ENCODE measurements at places on chromosomes 3 and 15.

DNA sequence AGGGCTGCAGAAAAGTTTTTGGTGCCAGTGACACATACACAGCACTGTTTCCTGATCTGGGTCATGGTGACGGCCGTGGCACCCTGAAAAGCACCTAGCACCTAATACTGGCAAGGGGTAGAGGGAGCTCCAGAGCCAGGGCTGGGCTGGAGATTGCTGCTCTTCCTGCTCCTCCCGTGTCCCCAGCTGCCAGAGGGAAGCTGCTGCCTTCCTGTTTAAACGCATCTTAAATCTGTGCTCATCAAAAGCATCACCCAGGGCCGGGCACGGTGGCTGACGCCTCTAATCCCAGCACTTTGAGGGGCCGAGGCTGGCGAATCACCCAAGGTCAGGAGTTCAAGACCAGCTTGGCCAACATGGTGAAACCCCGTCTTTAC lies 156.7 kb upstream of the MEF2A start:
- DNase-seq, result peak; percentile 77

GRCh38 chr15:98070137-98070536 lies 109.6 kb downstream of the ARRDC4 start:
- no peak for DNase-seq

GRCh38 chr3:181711325-181712135 lies at the start of gene SOX2:
Gene SOX2, plus strand, starts transcription at chr3:181711925. Its CDS starts 436 bp downstream, at chr3:181712361.
- peak; percentile 62 for DNase-seq

DNA sequence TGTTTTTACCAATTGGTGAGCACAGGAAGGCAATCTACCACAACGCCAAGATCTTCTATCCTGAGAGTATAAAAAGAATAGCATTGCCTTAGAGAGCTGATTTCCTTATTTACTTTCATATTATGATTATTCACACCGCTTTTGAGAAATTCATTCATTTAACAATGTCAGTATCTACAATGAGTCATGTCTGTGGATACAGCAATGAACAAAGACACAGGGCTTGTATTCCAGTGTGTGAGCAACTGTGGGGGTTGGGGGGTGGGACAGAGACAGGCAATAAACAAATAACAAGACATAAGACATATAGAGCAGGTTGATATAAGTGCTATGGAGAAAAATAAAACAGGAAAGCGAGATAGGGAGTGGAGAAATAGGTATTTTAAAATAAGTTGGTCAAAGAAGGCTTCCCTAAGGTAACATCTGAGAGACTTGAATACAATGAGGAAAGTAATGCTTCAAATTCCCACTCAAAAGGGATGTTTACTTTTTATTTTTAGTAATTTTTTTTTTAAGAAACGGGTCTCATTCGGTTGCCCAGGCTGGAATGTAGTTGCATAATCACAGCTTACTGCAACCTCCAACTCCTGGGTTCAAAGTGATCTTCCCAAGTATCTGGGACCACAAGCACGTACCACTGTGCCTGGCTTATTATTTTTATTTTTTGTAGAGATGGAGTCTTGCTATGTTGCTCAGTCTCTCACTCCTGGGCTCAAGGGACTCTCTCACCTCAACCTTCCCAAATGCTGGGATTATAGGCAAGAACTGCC lies 45.7 kb downstream of the PGBD4 start:
- no peak for DNase-seq

- DNase-seq, result no peak
Observed at GRCh38 chr3:59432665-59433064, 382.8 kb upstream of the CFAP20DC start.

DNA sequence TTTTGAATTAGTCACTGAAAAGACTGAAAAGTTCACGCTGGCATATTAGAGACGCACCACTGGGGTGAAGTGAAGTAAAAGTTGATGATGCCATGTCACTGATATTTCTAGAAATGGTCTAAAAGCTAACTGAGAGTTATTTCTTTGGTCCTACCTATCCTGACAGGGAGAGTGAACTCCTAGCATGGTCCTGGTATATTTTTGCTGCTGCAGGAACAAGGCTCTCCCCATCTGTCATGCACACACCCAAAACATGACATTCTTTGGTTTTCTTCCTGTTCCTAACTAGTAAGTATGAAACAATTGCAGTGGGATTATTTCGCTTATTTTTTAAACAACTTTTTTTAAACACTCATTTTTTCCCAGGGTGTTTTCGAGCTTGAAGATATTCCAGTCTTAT lies 466.7 kb downstream of the ERC2 start:
- DNase-seq, result no peak

DNA sequence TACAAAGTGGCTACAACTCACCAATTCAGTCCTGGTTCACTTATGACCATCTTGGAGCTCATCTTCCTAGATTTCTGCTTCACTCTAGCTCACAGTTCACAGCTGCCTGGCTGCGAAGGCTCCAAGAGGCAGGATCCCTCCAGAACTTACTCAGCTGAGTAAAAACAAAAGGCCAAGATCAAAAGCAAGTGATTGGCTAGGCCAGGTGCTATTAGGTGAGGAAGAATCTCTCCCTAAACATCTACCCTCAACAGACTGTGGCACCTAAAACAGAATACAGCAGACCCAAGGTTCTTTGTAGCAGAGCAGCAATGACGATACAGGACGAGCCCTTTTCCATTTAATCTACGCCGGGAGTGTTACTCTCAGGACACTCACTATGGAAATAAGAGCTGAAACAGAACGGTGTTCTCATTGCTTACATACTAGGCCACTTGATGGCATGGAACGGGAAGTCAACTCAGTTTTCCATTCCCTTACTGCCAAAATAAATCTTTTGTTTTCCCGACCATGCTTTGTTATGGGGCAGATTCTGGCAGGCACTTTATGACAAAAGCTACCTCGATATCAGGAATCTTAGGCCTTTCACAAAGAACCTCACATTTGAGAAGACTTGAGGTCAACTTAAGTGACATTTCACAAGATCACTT lies 901 bp downstream of the ICE2 start:
- DNase-seq, result no peak

DNA sequence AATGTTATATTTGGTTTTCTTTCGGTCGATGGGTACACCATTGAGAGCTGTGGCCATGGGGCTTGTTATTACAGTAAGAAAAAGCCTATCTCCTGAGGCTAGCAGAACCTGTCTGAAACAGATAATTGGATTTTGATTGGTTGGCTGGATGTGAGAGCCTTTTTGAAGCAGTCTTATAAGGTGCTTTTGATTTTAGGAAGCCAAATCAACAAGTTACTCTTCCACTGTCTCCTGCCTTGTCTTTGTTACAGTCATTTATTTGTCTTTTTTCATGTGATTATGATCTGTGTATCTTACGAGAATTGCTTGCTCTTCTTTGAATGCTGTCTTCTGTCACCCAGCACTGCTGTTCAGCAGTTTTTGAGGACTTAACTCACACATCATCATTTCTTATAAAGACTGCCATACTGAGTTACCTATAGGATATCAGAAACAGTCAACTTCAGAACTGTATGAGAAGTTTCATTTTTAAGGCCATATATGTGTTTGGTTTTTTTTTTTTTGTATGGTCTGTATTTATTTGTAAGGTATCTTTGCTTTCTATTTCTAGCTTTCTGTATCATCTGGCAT lies 51.1 kb downstream of the MEF2A start:
- DNase-seq, result no peak

- no peak for DNase-seq
Observed at GRCh38 chr3:11204697-11205348, 50.5 kb downstream of the HRH1 start.

GRCh38 chr3:52650439-52650838 lies 35.3 kb downstream of the PBRM1 start:
- no peak for DNase-seq

GRCh38 chr3:157532529-157533297 lies 29.5 kb upstream of the VEPH1 start:
- no peak for DNase-seq

- no peak for DNase-seq
Observed at GRCh38 chr3:56118968-56119367, 349.3 kb downstream of the ERC2 start.

GRCh38 chr15:70866982-70867641 lies 13.2 kb upstream of the LARP6 start:
- no peak for DNase-seq

GRCh38 chr3:121566773-121567172 lies 976 bp upstream of the ARGFX start:
- no peak for DNase-seq

All from Right ventricle myocardium superior (tissue), 1 donor.